ENCODE measurements at places on chromosomes 3 and 15. TPM values are rescaled to one million over a fixed set of nuclear protein-coding genes. Genes with fewer than 3 reads are reported as not detected.

The SERPINI2 gene
- total RNA-seq, result not detected

DNA sequence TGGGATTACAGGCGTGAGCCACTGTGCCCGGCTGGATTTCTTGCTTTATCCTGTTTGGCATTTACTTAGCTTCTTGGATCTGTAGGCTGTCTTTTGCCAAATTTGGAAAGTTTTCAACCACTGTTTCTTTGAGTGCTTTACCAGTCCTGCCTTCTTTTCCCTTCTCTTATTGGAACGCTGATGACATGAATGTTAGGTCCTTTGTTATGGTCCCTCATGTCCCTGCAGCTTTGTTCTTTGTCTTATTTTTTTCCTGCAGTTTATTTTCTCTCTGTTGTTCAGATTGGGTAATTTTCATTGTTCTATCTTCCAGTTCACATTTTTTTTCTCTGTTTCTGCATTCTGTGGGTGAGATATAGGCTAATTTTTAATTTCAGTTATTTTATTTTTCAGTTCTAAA lies 25.0 kb downstream of the SH3GL3 start:
- H3K27ac ChIP-seq, result no peak overlapping the region
- H3K4me1 ChIP-seq, result no peaks in the 10 kb centered on the region
- H3K27me3 ChIP-seq, result no peaks in the 10 kb centered on the region
- H3K4me3 ChIP-seq, result no peak overlapping the region

DNA sequence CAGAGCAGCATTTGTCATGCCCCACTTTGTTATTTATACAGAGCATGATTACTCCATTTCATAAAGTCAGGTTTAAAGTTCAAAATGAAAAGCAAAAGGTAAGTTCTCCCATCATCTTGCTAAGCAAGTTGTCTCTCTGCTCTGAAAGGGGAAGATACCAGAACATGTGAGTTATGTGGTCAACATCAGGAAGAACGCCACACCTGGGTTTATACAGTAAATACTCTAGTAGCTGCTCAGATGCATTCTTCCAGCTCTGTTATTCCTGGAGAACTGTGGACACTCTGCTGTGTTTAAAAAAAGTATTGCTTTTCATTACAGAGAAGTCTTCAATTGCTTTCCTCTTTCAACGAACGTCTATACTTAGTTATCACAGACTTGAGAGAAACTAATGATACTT lies 145.7 kb downstream of the PLCL2 start:
- no peak overlapping the region for H3K4me3 ChIP-seq
- H3K27ac ChIP-seq, result no peak overlapping the region
- no peaks in the 10 kb centered on the region for H3K36me3 ChIP-seq
- H3K4me1 ChIP-seq, result no peaks in the 10 kb centered on the region
- no peak for DNase-seq

The ANKUB1 gene
- not detected for total RNA-seq

The MYZAP gene
- total RNA-seq, result not detected

GRCh38 chr3:21392526-21392925 lies 358.5 kb downstream of the ZNF385D start:
- no peaks in the 10 kb centered on the region for H3K4me1 ChIP-seq
- H3K4me3 ChIP-seq, result no peak overlapping the region
- no peaks in the 10 kb centered on the region for H3K36me3 ChIP-seq
- no peaks in the 10 kb centered on the region for H3K27me3 ChIP-seq
- DNase-seq, result peak; percentile 14
- no peak overlapping the region for H3K27ac ChIP-seq

GRCh38 chr15:35168464-35168863 lies 83.4 kb upstream of the NANOGP8 start:
- no peaks in the 10 kb centered on the region for H3K4me1 ChIP-seq
- H3K4me3 ChIP-seq, result no peak overlapping the region
- no peak for DNase-seq
- H3K36me3 ChIP-seq, result no peaks in the 10 kb centered on the region
- no peaks in the 10 kb centered on the region for H3K27me3 ChIP-seq

DNA sequence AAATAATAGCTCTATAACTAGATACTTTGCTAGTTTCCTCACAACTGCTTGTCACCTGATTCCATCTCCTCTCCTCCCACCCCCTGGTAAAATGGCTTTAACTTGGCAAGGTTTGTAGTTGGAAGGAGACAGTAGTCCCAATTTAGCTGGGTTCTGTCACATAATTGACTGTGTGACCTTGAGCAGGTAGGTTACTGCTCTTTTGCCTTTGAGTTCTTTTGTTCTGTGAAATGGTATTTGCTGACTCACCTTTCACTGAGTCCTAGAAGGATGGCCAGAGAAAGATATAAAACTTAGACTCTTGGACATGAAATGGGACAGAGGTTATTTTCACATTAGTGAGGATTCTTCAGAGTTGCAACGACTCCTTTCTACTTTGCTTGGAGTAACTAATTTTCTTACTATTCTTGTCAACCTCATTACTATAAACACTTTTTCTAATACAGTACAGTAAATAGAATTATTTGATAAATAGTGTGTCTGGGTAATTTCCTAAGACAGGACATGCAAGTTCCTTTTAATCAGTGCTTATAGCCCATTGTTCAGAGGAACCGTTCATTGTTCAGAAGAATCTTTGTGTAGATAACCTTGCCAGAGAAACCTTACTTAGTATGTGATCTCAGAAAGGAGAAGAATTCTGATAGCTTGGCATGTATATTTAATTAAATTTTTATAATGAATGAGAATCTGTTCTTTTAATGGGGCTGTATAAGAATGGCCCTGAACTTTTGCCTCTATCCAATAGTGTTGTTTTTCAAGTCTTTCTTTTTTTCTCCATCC lies 14.3 kb downstream of the AKAP13 start:
- no peak overlapping the region for H3K4me3 ChIP-seq
- no peaks in the 10 kb centered on the region for H3K36me3 ChIP-seq
- H3K27ac ChIP-seq, result no peak overlapping the region
- DNase-seq, result no peak
- peaks cover 54% of the 10 kb centered on the region for H3K4me1 ChIP-seq
- H3K27me3 ChIP-seq, result no peaks in the 10 kb centered on the region

DNA sequence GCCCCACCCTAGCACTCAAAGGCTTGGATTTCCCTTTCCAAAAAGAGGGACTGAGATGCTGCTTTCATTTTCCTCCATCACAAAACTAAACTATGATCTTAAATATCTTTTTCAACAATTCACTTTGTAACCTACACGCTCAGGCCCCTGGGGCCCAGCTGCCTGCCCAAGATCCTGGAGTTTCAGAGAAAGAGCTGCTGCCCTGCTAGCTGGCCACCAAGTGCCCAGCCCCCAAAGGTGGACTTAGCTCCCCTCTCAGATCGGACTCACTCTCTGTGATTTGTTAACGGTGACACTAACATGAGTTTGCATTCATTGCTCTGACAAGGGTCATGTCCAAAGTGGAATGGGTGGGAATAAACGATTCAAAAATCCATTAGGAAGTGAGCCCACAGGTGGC lies 119.6 kb upstream of the SMAD3 start:
- no peaks in the 10 kb centered on the region for H3K36me3 ChIP-seq
- H3K4me3 ChIP-seq, result no peak overlapping the region
- H3K4me1 ChIP-seq, result no peaks in the 10 kb centered on the region
- H3K27me3 ChIP-seq, result no peaks in the 10 kb centered on the region

The UNC13C gene
- total RNA-seq, result 6.4 TPM

DNA sequence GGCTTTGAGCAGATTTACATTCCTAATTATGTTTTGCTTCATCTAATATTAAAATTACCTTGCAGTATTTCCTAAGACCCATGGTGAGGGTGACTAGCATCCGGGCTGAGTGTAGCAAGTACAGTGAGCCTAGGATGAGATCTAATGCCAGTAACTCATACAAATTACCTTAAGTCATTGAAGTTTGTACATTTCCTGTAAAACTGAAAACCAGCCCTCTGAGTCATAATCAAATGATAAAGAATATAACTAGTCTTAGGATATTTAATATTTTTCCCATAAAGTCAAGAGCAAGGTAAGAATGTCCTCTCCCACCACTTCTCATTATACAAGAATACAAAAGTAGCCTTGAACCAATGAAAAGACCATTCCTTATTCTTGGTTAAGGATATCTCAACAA lies 54.8 kb upstream of the CHRM5 start:
- H3K36me3 ChIP-seq, result no peaks in the 10 kb centered on the region
- H3K4me3 ChIP-seq, result no peak overlapping the region
- no peak for DNase-seq
- no peaks in the 10 kb centered on the region for H3K27me3 ChIP-seq
- no peaks in the 10 kb centered on the region for H3K4me1 ChIP-seq

DNA sequence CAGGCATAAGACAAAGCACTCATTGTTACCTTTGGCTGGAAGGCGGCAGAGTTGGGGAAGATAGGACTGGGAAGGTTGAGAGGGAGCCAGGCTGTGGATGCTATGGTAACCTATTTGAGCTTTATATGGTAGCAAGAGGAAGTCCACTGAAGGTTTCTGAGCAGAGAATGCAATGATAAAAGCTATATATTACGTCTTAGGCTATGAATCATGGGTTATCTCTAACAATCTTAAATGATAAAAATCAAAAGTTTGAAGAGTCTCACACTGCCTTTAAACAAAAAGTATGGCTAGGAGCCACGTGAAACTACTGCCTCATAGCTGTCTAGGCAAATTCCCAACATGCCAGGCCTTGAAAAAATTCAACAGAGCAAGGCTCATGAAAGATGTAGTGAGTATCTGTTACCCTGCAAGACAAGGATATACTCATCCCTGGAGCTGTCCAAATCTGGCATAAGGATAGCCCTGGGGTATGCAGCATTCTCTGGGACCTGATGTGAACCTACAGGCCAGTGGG lies 4.1 kb downstream of the P3H2 start:
- DNase-seq, result no peak
- no peak overlapping the region for H3K27ac ChIP-seq
- no peaks in the 10 kb centered on the region for H3K36me3 ChIP-seq
- peaks cover 17% of the 10 kb centered on the region for H3K4me1 ChIP-seq
- no peaks in the 10 kb centered on the region for H3K27me3 ChIP-seq
- H3K4me3 ChIP-seq, result no peak overlapping the region

The UCN2 gene
- not detected for total RNA-seq

The SLC51B gene
- total RNA-seq, result 19.7 TPM

GRCh38 chr15:100596792-100597191 lies 5.2 kb downstream of the LINS1 start:
- H3K27ac ChIP-seq, result peak overlapping the region; percentile 16
- peak; percentile 71 for DNase-seq
- no peaks in the 10 kb centered on the region for H3K36me3 ChIP-seq
- H3K4me3 ChIP-seq, result no peak overlapping the region
- H3K4me1 ChIP-seq, result peaks cover 9% of the 10 kb centered on the region
- H3K27me3 ChIP-seq, result no peaks in the 10 kb centered on the region

The SAMMSON gene
- total RNA-seq, result not detected

DNA sequence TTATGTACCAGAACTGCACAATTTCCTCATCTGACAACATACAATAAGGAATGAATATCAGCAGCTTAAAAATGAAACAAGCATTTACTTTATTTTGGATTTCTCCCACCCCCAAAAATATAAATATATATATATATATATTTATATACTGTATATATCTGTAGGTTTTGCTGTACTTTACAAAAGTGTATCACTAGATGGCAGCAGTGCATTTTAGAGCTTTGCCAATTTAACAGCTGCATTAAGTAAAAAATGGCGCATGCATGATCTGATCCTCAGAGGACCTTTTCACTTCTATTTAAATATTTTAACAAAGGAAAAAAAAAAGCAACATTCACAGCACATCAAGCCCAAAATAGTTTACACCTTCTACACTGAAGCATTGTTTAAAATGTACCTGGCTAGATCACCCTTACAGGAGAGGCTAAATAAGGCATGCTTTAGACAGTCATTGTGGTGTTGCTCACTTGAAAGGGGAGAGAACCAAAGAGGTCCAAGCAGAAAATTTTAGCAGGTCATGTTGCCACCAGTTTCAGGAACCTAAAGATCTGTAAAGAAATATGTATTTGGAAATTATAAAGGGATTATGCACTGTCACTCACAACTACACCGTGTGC lies 72.6 kb downstream of the NPTN start:
- H3K27me3 ChIP-seq, result no peaks in the 10 kb centered on the region
- H3K27ac ChIP-seq, result no peak overlapping the region
- no peak overlapping the region for H3K4me3 ChIP-seq
- DNase-seq, result no peak

The CAMKV gene
- 1.5 TPM for total RNA-seq

DNA sequence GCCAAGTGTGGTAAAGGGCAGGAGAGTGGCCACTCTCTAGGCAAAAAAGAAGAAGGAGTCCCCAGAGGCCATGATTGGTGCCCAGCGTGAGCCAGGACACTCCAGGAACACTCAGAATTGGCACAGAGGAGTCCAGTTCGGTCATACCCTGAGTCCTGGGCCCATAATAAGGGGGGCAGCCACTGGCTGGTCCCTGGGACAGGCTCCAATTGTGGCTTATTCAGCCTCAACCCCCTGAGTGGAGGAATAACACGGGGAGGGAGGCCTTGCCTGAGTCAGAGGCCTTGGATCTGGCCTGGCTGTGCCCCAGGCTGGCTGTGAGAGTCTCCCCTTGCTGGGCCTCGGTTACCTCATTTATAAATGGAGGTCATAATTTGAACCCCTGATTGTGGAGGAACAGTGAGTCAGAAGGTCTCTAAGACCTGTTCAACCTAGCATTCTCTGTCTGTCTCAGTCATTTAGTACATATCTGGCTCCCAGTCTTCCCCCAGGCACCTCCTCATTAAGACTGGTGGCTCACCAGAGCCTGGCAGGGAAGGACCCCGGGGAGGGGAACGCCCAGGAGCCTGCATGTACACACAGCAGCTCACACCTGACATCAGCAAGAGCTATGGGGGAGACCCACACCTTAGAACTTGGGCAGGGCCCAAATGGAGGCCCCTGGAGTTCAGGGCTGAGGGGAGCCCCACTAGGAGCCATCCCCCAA lies 95.9 kb upstream of the ATP2B2 start:
- no peaks in the 10 kb centered on the region for H3K27me3 ChIP-seq
- no peak for DNase-seq
- no peak overlapping the region for H3K27ac ChIP-seq
- H3K36me3 ChIP-seq, result no peaks in the 10 kb centered on the region
- H3K4me1 ChIP-seq, result no peaks in the 10 kb centered on the region

GRCh38 chr3:55537129-55537528 lies 50.0 kb upstream of the WNT5A start:
- H3K27ac ChIP-seq, result no peak overlapping the region
- no peaks in the 10 kb centered on the region for H3K27me3 ChIP-seq
- no peak for DNase-seq
- H3K4me1 ChIP-seq, result no peaks in the 10 kb centered on the region
- no peaks in the 10 kb centered on the region for H3K36me3 ChIP-seq

- no peak for DNase-seq
- H3K36me3 ChIP-seq, result no peaks in the 10 kb centered on the region
- H3K4me1 ChIP-seq, result no peaks in the 10 kb centered on the region
- H3K27me3 ChIP-seq, result no peaks in the 10 kb centered on the region
Observed at GRCh38 chr3:39491733-39492350, 24.4 kb downstream of the MOBP start.

DNA sequence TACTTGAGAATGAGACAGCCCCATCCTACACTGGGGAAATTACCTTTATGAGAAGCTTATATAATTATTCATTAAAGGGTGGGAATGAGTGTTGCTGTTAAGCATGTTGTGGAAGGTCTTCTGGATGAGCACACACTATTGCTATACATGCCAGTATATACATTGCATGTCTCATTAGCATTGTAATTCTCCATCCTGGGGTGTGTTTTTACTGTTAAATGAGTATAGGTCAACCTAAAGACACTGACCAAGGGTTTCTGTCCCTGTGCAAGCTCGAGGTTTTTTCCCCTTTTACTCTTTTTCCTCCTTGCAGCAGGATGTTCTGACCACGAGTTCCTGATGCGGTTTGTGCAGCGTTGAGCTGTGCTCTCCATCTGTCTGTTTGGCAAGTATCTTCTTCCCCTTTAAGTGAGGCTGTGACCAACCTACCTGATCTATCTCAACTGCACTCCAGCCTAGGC lies 7.2 kb upstream of the IVD start:
- no peaks in the 10 kb centered on the region for H3K27me3 ChIP-seq
- peaks cover 8% of the 10 kb centered on the region for H3K4me1 ChIP-seq
- no peak overlapping the region for H3K4me3 ChIP-seq
- no peak overlapping the region for H3K27ac ChIP-seq
- DNase-seq, result no peak

The DNAH12 gene
- total RNA-seq, result not detected
